ENCODE measurements at places on chromosomes 2 and 18.

- no peak for DNase-seq
Observed at GRCh38 chr2:6993936-6994335, 76.7 kb downstream of the RNF144A start.

DNA sequence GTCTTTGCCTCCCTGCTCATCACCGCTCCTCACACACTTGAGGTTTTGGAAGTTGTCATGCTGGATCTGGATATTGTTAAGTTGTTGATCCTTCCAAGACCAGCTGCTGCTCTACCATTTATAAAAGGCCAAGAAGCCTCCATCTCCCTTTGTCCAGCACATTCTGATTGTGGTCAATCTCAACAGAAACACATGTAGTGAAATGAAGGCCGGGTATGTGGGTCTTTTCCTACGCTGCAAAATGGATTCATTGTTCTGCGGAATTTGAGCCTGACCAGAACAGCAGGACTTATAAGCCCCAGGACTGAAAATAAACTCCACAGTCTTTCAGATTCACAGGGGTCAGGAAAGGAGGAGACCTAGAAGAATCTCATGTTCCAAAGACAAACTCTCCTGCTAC, 238.4 kb downstream of the CMPK2 start:
- DNase-seq: no peak

DNA sequence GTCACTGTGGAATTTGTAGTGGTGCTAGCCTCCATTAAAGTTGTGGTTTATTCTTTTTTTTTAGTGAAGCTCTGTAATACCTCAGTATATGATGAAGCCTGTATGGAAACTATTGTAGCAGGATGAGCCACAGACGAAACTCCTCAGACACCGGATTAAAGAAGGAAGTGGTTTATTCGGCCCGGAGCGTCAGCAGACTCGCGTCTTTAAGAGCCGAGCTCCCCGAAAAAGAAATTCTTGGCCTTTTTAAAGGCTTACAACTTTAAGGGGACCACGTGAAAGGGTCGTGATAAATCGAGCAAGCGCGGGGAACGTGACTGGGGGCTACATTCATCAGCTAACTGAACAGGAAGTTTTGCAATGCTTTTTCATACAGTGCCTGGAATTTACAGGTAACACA, 8.1 kb upstream of the CCL20 start:
- DNase-seq: no peak

DNA sequence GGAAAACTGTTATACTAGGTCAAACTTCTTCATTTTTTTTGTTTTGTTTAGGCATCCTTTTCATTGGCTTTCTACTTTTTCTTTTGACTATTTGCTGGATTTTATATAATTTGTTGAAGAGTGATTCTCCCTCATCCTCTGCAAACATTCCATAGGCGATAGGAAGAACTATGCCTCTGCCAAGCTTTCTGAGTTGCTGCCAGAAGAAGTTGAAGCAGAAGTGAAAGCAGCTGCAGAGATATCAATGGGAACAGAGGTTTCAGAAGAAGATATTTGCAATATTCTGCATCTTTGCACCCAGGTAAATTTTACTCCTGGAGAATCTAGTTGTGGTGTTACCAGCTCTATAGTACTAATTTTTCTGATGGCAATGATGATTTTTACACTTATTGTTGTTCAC, 25.4 kb downstream of the NOP58 start:
- no peak for DNase-seq

GRCh38 chr2:237062585-237062984, 23.1 kb upstream of the COPS8 start:
- DNase-seq: peak; percentile 85

DNA sequence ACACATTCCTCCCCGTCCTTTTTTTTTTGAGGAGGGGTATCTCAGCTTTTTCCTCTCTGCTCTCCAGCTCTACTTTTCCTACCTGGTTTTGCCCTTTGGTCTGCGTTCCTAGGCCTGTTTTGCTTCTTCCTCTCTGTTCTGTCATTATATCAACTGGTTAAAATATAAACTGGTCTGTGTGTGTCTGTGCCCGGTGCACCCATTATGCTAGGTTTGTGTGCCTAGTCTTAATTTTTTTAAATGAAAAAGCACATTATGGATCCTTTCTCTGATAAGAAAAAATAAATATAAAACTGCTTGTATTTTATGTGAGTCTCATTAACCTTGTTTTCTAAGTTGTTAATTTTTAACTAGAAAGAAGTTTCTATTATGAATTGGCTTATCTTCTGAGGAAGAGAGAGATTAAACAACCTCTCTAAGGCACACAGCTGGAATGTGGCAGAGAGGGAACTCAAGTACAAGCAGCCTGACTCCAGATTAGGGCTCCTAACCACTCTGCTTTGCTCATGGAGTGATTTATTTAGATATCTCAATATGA, 17.4 kb downstream of the SLC38A11 start:
- no peak for DNase-seq

DNA sequence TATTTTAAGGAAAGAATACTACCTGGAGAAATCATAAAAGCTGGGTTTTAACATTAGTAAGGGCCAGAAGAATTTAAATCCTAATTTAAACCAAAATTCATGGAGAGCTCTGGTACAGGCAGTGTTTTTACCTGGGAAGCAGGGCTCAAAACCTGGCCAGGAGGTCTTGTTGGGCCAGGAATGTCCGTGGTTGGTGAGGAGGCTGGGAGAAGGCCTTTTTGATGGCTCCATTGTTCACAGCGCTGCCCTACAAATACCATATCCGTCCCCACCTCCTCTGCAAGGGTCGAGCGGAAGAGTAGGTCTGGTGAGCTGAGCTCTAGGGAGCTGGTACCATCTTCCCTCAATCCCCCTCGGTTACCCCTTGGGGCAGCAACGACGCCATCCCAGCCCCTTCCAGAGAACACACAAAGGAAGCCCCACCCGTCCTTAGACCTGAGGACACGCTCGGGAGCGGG, 10.9 kb upstream of the HOXD1 start:
- no peak for DNase-seq

DNA sequence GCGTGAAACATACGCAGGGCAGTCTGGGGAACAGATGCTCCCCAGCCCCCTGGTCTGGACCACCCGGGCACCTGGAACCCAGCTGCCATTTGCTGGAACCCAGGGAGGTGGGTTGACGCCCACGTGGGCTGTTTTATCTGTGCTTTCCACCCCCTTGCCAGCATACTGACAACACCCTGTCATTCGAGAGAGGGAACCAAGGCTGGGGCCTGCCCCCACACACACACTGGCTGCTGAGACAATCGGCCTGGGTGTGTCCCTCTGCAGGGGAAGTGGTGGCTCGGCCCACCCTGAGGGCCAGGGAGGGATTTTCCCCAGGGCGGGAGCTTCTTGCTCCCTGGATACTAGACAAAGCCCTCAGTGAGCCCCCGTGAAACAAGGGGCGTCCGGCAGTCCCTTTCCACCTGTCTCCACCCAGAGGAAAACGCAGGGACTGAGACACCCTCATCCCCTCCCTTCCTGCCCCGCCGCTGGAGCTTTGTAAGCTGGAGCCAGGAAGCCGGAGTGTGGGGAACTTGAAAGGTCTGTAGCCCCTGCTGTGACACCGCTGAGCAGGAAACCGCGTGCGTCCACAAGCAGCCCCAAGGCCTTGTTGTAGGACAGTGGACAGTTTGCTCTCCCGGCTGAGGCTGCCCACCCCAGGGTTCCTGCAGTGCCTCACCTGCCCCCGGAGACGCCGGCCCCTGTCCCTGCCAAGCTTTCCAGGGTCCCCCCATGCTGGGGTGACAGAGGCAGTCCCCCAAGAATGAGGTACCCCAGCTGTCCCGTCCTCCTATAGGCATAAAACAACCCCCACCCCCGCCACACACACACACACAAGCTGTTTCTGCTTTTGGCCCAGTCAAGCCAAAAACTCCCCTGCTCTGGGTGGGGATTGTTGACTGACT, 14.1 kb upstream of the KLF11 start:
- DNase-seq: peak; percentile 80

DNA sequence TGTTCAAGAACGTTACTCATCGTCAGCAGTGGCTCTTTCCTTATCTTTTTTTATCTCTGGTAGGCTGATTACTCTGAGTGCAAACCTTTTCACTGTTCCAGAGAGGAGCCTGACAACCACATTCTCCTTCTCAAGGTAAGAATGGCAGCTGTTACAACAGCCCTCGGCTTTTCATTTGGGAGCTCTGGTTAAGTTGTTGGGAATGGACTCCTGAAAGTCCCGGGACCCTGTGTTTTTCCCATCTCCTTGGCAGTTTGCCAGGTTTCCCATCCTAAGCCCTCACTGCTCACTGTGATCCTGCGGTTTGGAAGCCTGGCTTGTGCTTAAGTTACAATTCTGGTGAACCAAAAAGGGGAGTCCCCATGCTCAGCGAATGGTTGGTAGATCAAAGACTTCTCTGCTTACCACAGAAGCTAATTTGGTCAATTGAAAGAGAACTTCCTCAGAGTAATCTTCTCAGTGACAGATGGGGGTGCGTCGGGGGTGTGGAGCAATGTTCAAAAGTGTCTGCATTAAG, 122.3 kb downstream of the LYPD6B start:
- DNase-seq: no peak

GRCh38 chr2:20182241-20182931, 42.5 kb downstream of the SDC1 start:
- no peak for DNase-seq

- no peak for DNase-seq
Observed at GRCh38 chr2:111201214-111201613, 80.5 kb downstream of the BCL2L11 start.

- DNase-seq: peak; percentile 9
Observed at GRCh38 chr2:217685255-217685605, 317.6 kb downstream of the TNS1 start.

GRCh38 chr2:100194951-100195350, 52.6 kb upstream of the AFF3 start:
- DNase-seq: no peak

- peak; percentile 29 for DNase-seq
Observed at GRCh38 chr2:219836647-219837177, 209.3 kb downstream of the SLC4A3 start.

DNA sequence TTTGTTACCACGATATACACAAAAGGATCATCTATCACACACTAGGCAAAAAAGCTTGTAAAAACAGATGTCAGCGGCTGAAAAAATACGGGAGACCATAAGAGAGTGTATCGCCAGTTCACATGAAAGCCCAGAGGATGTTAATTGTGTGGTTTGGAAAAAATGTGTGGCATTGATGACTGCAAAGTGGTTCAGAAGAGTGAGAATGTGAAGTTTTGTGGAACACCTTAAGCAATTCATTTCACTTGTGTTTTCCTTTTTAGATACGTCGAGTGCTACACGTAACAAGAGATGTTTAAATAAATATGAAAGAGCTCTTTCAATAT, 61.7 kb upstream of the DAPL1 start:
- no peak for DNase-seq

DNA sequence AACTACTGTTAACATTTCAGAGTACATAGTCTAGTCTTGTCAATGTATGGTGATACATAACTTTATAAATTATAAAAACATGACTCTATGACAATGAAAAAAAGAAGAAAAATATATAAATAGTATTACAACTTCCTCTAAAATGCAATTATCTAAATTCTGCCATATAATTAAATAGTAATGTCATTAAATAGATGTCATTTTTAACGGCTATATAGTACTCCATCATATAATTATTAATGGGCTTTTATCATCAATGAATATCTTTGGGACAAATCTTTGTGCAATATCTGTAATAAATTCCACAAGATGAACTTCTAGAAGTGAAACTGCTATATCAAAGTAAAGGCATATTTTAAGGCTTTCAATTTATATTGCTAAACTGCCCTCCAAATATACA, 24.8 kb downstream of the ATF2 start:
- DNase-seq: no peak

GRCh38 chr2:168515502-168515901, 59.4 kb downstream of the CERS6 start:
- DNase-seq: no peak

- DNase-seq: no peak
Observed at GRCh38 chr18:10965119-10965518, 184.2 kb downstream of the PIEZO2 start.

GRCh38 chr2:10035633-10036032, 7.7 kb upstream of the KLF11 start:
- DNase-seq: no peak

- peak; percentile 43 for DNase-seq
Observed at GRCh38 chr18:75314117-75314516, 103.5 kb downstream of the TSHZ1 start.

- DNase-seq: no peak
Observed at GRCh38 chr2:151765760-151766410, 31.6 kb upstream of the NEB start.

GRCh38 chr2:207251573-207252192, 85.9 kb upstream of the KLF7 start:
- DNase-seq: no peak

DNA sequence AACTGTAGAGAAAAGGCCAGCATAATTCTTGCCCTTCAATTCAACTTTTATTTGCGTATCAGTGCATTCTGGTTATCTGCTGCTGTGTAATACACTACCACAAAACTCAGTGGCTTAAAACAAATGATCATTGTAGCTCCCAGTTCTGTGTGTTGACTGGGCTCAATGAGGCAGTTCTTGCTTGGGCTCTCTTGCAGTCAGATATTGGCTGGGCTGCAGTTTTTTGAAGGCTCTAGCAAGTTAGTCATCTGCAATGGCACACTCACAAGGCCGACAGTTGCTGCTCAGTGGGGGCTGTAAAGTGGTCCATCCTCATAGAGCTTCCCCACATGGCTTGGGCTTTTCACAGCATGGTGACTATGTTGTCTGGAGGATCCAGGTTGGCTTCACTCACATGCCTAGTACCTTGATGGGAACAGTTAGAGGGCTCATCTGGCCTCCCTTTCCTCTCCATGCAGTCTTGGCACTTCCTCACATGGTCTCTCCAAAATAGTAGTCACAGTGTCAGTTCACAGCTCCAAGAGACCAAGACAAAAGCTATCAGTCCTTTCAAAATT, 110.6 kb upstream of the TNP1 start:
- no peak for DNase-seq

DNA sequence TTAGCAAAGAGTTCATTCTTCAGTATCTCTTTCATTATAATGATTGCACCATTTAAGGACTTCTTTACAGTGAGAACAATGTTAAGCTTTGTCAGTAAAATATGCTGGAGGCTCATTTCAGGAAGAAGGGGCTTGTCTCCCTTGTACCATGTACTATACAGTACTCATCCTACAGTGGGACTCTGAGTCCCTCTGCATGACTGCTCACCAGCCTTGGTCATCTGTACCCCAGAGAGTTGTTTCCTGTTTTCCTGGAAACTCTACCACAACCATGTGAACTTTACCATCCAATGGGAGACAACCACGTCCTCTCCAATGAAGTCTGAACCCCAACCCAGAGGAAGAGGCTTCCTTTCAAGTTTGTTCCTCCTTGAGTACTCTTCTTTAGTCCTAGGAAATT, 1171.1 kb upstream of the CRIM1 start:
- DNase-seq: no peak

DNA sequence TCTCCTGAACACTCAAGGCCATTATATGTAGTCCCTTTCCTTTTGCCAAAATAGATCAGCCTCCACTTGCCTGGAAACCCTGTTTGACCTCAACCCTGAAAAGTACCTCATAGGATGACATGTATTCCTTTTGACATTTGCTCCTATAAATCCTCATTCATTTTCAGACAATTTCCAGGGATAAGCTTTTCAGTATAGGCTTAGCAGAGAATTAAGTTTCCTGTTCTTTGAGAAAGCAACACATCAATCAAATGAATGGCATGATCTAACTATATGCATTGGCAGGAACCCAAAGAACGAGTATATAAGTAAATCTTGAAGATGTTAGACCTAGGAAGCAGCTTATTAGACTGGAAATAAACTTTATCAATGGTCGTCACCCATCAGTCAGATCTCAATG, 483.0 kb downstream of the CCDC85A start:
- no peak for DNase-seq

Measured in WERI-Rb-1 (cell line).